ENCODE measurements at places on chromosomes 3 and 15. TPM values are rescaled to one million over a fixed set of nuclear protein-coding genes. Genes with fewer than 3 reads are reported as not detected.
A peak's percentile ranks its signal among the peaks of the same experiment; 100 is the strongest.

DNA sequence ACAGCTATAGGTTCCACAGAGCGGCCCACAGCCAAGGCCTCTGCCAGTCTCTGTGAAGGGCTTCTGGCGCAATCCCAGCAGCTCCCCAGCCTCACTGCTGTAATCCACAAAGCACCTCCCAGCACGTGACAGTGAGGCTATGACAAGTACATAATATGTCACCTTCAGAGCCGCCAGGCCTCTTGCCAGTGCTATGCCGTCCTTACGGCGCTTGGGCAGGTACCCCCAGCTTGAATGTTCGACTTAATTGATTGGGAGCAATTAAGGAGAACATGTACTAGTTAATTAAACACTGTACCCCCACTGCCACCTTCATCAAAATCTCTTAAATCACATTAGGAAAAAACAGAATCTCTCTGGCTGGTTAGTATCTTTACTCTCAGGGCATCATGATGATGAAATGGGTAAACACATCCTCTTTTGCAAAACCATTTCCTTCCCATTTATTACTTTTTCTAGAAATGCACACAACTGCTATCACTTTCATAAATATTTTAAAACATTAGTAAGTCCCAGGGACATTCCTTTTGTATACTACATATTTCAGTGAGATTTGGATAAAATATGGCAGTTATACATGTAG is 169.9 kb downstream of the XXYLT1 start:
- peak; percentile 80 for DNase-seq

GRCh38 chr3:72682936-72683452 is 165.3 kb downstream of the SHQ1 start:
- no peak for DNase-seq

GRCh38 chr3:16905704-16906103 is 20.9 kb downstream of the PLCL2 start:
- no peak for DNase-seq

GRCh38 chr3:151174351-151174750 is 28.7 kb downstream of the GPR171 start:
- no peak for DNase-seq

DNA sequence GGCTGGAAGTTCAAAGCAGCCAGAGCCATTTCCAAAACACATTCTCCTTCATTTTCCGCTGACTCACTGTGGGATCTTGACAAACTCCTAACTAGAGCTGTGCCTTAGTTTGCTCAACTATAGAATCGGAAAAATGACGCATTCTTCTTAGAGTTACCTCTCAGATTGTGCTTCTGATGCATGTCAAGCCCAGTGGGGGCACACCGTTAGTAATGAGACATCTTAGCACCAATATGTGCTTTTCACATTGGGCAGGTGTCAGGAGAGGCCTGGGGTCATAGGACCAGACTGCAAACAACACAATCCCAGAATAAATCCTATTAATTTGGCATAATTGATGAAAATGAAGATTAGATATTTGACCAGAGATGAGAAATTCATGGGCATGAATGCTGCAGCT is 71.3 kb upstream of the UBE3A start:
- no peak for DNase-seq

- DNase-seq: no peak
These were observed 17.3 kb upstream of the NCK1 start for GRCh38 chr3:136844724-136845123.

DNA sequence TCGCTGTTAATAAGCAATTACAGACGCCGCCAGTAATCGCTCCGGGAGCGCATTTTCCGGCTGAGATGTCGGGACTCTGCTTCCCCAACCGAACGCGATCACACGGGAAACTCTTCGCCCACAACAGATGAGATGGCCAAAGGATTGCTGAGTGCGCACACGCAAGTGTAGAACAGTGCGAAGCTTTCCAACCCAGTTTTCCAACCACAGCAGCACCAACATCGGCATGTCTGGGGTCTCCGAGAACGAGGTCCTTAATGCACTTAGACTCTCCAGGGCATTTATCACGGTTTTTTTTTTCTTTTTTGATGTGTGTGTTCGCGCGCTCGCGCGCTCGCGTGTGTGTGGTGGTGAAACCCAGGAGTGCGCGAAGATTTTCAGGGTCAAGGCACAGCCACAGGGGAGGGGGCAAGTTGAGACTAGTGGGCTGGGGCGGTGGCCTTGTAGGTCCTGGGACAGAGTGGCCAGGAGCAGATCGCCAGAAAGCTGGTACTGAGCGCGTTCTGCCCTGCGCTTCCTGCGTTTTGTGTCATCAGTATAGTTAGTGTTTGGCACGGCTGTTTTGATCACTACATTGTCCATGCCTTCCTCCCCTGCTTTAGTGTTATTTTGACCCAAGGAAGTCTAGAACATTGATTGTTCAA is 1.8 kb upstream of the EOMES start:
- no peak for DNase-seq

DNA sequence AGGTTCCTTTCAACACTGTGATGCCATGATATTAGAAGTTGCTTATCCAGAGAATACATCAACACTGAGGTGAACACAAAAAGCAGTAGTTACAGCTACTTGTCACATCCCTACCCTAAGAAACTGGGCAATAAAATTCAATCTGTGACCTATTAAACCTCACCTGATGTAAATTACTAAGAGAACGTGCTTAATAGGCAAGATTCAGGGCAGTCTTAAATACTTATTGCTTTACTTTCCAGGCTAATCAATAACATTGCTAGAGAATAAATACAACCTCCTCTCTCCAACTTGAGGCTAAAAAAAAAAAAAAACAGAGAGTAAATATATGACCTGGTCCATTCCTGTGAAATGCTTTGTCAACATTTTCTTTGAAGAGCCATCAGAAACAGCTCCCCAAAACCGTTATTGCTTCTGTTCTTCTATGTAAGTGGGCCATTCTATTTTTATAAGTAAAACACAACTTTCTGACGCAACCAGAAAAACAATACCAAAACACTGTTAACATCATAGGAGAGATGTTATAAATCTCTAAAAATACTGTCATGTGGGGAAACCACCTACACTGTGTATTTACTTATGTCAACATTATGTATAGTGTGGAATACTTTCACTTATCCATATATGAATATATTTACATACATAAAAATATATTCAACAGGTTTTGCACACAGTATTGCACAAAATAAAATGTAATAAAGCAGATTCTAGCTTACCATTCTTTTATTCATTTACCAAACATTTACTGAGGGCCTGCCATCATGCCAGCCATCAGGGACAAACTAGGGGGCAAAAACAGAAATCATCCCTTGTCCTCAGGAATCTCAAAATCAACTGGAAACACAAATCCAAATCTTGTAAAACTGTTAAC is 2.7 kb downstream of the NKIRAS1 start:
- DNase-seq: no peak

DNA sequence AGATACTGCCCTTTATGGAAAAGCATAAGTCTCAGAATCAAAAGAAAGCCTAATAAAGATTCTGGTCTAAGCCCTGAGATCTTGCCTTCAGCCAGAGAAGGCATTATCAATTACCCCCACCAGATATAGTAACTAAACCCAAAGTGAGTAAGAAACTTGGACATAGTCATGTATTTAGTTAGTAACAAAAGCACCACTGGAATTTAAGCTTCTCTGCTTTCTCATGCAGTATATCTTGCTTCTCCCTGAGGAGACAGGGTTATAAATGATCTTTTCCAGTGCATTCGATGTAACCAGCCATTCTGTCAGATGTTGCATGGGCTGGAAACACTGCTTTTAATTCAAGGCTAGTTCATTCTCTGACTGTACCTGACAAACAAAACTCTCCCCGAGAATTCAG is 946.7 kb downstream of the NAALADL2 start:
- DNase-seq: no peak

DNA sequence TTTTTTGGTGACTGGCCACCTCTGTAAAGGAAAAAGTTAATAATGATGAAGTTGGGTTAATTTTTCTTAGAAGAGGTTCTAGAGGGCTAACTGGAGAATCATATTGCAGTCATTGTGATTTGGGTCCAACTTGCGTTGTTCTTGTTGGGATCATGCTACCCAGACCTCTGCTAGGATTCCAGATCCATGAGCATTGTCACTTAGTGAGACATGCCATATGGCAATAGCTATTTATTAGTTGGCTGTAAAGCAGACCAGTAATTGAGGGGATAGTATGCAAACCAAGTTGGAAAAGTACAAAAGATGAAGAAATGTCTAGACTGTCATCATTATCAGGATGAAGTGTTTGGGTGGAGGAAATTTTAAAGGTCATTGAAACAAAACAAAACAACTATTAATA is 30.7 kb upstream of the P2RY12 start:
- DNase-seq: no peak

BSN gene
- 0.55 TPM for total RNA-seq

- no peak for DNase-seq
These were observed 96.3 kb downstream of the NUP210 start for GRCh38 chr3:13323822-13324221.

GRCh38 chr15:80490431-80490990 is 86.3 kb downstream of the ARNT2 start:
- DNase-seq: no peak

GRCh38 chr3:58824285-58824684 is 157.7 kb upstream of the FAM3D start:
- DNase-seq: peak; percentile 20

DNA sequence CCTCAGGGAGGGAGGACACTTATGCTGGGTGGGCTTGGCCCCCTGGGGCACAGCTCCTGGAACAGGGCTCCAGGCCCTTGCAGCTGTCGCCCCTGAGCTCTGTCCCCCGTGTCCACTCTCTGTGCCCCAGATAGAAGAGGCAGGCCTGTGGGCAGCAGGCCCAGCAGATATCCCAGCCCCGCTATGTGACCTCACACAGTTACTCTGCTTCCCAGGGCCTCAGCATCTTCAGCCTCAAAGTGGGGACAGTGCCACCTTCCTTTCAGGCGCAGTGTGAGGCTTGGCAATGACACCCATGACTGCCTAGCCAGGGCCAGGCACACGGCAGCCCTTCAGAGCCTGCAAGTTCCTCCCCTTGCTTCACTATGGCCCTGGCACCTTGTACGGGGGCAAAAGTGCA is 98.4 kb downstream of the IQSEC1 start:
- DNase-seq: no peak

GRCh38 chr15:66753687-66754377 is 51.8 kb downstream of the SMAD6 start:
- no peak for DNase-seq

DNA sequence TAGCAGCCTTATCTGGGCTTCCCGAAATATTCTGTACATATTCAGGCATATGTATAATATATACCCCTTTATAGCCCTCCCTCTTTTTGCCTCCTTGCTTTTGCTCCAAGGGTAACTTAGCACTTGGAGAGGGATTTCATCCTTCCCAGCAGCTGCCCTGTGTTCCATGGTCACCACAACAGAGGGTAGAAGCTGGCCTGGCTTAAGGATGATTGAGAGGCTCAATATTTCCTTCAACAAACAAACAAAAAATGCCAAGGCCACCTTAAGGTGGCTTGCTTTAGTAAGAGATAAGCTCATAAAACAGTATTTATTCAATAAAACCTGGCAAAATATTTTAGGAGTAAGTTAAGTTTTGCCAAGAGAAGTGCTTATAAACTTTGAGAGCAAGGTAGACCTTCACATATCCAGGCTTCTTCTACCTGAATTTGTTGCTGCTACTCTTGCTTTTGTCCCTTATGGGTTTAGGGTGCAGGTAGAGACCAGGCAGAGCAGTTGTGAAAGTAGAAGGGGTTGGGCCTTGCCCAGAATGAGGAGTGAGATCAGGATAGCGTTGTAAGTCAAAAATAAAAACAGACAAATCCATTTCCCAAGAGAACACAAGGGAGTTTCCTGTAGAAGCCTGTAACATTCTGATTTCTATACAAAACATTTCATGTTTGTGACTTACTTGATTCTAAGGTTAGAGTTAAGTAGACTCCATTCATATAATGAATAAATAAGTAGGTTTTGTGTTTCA is 52.7 kb upstream of the ATOSA start:
- no peak for DNase-seq

GPR27 gene
- total RNA-seq: 7.3 TPM

- DNase-seq: no peak
These were observed 73.1 kb upstream of the SLCO3A1 start for GRCh38 chr15:91780387-91780786.

DCLK3 gene
- 0.16 TPM for total RNA-seq

GRCh38 chr3:63966871-63967270 is 54.7 kb upstream of the SCAANT1 start:
- no peak for DNase-seq

DNA sequence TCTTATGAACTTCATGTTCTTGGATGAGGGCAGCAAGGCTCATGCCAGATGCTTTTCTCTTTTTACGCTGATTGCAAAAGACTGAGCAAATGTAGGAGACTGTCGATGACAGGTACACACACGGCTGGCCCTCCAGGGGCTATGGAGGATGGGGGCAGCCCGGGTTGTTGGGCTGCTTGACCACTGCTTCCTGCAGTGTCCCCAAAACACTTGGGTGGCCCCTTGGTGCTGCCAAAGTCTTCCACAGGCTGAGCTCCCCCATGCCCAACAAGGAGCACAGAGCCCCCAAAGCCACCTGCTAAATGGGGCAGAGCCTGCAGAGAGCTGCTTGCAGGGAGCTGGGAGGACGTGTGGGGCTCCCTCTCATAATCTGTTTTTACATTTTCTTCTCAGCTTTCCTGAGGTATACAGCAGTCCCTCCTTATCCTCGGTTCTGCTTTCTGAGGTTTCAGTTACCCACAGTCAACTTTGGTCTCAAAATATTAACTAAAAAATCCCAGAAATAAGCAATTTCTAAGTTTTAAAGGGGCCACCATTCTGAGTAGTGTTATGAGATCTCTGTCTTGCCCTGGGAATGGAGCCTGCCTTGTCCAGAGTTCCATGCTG is 7.3 kb downstream of the PRR23E start:
- DNase-seq: no peak

ARPIN gene
- total RNA-seq: 11.4 TPM

SI gene
- total RNA-seq: not detected

- no peak for DNase-seq
These were observed 78.1 kb downstream of the ZPLD1 start for GRCh38 chr3:102512734-102513504.

GRCh38 chr3:70218471-70218870 is 94.0 kb downstream of the MDFIC2 start:
- no peak for DNase-seq

GRCh38 chr3:64042952-64043351 is 19.7 kb upstream of the PSMD6 start:
- DNase-seq: no peak

GRCh38 chr15:78280319-78281072 is 16.1 kb downstream of the DNAJA4 start:
- DNase-seq: no peak

GRCh38 chr3:192435241-192435640 is 292.1 kb downstream of the FGF12 start:
- no peak for DNase-seq

DNA sequence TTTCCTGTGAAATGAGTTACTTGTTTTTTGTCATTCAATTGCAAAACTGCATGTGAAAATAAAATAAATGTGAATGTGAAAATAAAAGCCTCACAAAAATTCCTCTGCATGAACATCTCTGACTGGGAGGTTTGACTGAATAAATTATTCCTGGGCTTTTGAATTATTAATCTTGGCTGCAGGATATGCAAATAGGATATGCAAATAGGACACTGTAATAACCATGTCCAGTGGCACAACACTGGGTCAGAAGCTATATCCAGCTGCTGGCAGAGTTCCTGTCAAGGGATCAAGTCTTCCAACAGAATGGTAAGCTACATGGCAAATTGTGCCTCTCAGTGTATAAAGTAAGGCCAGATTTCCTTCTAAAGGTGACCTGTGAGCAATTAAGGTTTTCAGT is at the start of gene SUCNR1:
SUCNR1 (plus strand) TSS at position 246 of the 400 bp plus-strand sequence. CDS start 6,250 bp downstream, outside the sequence.
- DNase-seq: no peak

GRCh38 chr15:38440353-38441129 is 13.4 kb upstream of the FAM98B start:
- DNase-seq: no peak

GRCh38 chr3:88469216-88469615 is 319.5 kb downstream of the C3orf38 start:
- no peak for DNase-seq

CADM2 gene
- total RNA-seq: 4.3 TPM

- DNase-seq: no peak
These were observed 27.1 kb downstream of the CHST2 start for GRCh38 chr3:143146486-143147274.
